ENCODE measurements at places on chromosomes 12 and 14. TPM values are rescaled to one million over a fixed set of nuclear protein-coding genes. Genes with fewer than 3 reads are reported as not detected.

- H3K27me3 ChIP-seq: no peaks in the 10 kb centered on the region
- no peak for DNase-seq
- no peak overlapping the region for H3K4me3 ChIP-seq
- no peaks in the 10 kb centered on the region for H3K36me3 ChIP-seq
- no peak overlapping the region for H3K27ac ChIP-seq
Observed at GRCh38 chr12:60832290-60832689, 1236.5 kb downstream of the SLC16A7 start.

DNA sequence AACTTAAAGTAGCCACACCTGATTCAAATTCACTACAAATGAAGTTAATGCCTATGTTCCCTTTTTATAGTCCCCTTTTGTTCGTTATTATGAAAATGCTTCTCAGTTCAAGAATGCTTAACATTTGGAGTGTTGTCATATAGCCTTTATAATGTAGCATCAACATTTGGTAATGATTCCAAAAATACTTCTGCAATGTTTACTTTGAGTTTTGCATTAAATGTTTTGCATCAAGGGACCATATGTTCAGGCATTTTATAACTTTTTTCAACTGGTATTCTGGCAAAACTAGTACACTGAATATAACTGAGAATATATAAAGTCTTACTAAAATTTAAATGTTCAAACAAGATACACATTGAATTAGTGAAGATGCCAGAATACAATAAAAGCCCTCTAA, 209.6 kb upstream of the SLC16A7 start:
- H3K36me3 ChIP-seq: no peaks in the 10 kb centered on the region
- no peak for DNase-seq
- no peak overlapping the region for H3K4me3 ChIP-seq
- no peak overlapping the region for H3K27ac ChIP-seq
- no peaks in the 10 kb centered on the region for H3K4me1 ChIP-seq
- no peaks in the 10 kb centered on the region for H3K27me3 ChIP-seq

- H3K27ac ChIP-seq: no peak overlapping the region
- DNase-seq: no peak
- H3K27me3 ChIP-seq: no peaks in the 10 kb centered on the region
- peaks cover 24% of the 10 kb centered on the region for H3K36me3 ChIP-seq
- no peaks in the 10 kb centered on the region for H3K4me1 ChIP-seq
Observed at GRCh38 chr14:44945264-44945663, 16.5 kb downstream of the KLHL28 start.

GRCh38 chr12:86712425-86712843, 456.2 kb upstream of the MGAT4C start:
- DNase-seq: no peak
- H3K36me3 ChIP-seq: no peaks in the 10 kb centered on the region
- no peaks in the 10 kb centered on the region for H3K4me1 ChIP-seq

DNA sequence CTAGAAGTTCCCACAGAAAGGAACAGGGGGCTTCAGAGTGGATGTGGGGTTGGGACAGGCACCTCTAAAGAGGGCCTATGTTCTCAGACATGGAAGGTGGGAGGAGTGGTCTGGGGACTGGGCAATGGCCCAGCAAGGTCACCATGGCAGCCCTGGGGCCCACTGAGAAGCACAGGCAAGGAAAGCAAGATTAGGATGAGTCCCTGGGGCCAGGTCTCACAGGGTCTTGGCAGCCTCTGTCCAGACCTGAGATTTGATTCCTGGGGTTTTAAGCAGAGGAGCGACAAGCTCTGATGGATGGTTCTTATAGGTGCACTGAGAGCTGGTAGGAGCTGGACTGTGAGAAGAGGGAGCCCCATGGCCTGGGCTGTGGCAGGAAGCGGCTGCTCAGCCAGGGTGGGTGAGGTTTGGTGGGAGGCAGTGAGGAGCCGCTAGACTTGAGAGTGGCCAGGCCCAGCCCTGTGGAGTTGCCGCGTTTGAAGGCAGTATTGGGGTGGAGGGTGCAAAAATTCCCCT, 44.0 kb downstream of the DLK1 start:
- no peaks in the 10 kb centered on the region for H3K4me1 ChIP-seq
- H3K36me3 ChIP-seq: no peaks in the 10 kb centered on the region
- H3K27me3 ChIP-seq: no peaks in the 10 kb centered on the region

- H3K27ac ChIP-seq: no peak overlapping the region
- no peak overlapping the region for H3K4me3 ChIP-seq
- H3K27me3 ChIP-seq: no peaks in the 10 kb centered on the region
- DNase-seq: no peak
- no peaks in the 10 kb centered on the region for H3K36me3 ChIP-seq
- peaks cover 7% of the 10 kb centered on the region for H3K4me1 ChIP-seq
Observed at GRCh38 chr12:99605-100004, 33.0 kb downstream of the IQSEC3 start.

DNA sequence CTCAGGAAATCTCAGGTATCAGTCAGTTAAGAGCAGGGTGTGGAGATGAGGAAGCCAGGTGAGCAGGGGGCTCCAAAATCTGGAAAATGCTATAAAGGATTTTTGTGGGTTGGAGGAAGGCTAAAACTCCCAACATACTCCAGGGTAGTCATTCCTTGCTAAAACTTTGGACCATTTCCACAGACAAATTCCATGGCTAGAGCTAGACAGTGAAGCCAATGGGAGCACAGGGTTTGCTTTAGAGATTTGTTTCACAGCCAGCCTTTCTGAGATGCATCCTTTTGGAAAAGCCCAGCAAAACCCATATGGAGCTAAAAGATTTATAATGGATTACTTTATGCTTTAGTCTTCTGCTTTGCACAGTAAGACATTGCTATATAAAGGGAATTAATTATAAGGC, 146.5 kb downstream of the SAMD4A start:
- H3K27ac ChIP-seq: no peak overlapping the region
- no peaks in the 10 kb centered on the region for H3K27me3 ChIP-seq
- no peaks in the 10 kb centered on the region for H3K36me3 ChIP-seq
- no peaks in the 10 kb centered on the region for H3K4me1 ChIP-seq
- no peak overlapping the region for H3K4me3 ChIP-seq

DNA sequence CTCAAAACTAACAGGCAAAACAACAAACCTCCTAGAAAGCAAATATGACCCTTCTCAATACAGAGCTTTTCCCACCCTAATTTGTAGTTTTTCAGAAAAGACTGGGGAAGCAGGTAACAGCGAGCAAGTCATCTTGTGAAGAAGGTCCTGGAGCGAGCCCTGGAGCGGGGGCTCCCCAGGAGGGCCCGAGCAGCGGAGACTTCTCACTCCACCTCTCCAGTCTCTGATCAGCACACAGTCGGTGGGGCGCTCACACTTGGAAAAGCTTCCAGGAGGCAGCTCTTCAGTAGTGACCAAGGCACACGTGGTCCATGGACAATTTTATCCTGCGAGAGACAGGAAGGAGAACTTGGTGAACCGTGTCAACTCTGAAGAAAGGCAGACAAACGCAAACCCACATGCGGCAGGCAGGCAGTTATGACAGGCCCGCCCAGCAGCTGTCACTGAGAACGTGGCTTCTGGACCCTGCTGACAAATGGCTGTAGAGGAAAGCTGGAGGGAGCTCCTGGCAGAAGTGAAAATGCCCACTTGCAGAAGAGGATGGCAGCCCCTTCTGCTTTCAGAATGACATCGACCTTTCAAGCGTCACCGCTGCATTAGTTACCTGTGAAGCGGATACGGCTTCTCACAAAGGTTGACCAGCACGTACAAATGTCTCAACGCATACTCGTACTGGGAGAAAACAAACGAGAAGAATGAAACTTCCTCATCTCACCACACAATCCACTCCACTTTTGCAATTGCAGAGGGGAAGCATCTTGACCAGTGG, 44.2 kb downstream of the LGMN start:
- no peak for DNase-seq
- H3K4me1 ChIP-seq: no peaks in the 10 kb centered on the region
- H3K27me3 ChIP-seq: no peaks in the 10 kb centered on the region

GRCh38 chr12:19925841-19926240, 442.5 kb upstream of the PDE3A start:
- no peak overlapping the region for H3K27ac ChIP-seq
- H3K4me3 ChIP-seq: no peak overlapping the region
- H3K36me3 ChIP-seq: no peaks in the 10 kb centered on the region

- no peaks in the 10 kb centered on the region for H3K27me3 ChIP-seq
- no peak overlapping the region for H3K27ac ChIP-seq
- H3K4me1 ChIP-seq: peaks cover 6% of the 10 kb centered on the region
- no peak for DNase-seq
- H3K4me3 ChIP-seq: no peak overlapping the region
Observed at GRCh38 chr14:93039649-93040315, 75.9 kb downstream of the ITPK1 start.

DNA sequence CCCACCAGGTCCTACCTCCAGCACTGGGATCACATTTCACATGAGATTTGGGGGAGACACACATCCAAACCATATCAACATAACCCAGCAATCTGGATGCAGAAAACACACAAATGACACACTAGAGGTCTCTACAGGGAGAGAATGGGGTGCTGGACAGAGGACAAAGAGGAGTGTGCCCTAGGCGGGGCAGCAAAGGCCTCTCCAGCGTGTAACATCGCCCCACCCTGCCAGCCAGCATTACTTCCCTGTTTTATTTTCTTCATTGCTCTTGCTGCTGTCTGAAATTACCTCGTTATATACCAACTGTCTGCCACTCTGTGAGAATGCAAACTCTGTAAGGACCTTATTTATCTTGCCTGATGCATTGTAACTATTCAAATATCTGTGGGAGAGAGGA, 61.1 kb downstream of the RIMBP2 start:
- H3K36me3 ChIP-seq: no peaks in the 10 kb centered on the region
- no peaks in the 10 kb centered on the region for H3K27me3 ChIP-seq
- no peaks in the 10 kb centered on the region for H3K4me1 ChIP-seq
- H3K4me3 ChIP-seq: no peak overlapping the region

DNA sequence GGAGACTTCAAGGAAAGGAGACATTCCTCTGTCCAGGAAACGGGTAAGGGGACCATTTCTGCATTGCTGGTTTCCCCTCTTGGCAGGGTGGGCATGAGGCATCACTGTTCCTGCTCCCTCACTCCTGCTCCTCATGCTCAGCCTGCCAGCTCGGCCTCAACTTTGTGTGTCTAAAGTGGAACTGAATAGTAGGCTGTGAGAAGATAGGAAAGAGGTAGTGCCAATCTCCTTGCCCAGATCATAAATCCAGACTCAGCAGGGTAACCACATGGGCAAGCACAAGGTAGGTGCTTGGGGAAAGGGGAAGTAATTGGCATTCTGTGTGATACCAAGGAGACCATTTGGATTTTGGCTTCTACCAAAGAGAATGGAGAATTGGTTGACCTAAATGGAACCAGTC, 2.6 kb downstream of the LTB4R start:
- peaks cover 57% of the 10 kb centered on the region for H3K4me1 ChIP-seq
- no peaks in the 10 kb centered on the region for H3K36me3 ChIP-seq
- no peak overlapping the region for H3K27ac ChIP-seq
- no peaks in the 10 kb centered on the region for H3K27me3 ChIP-seq

DNA sequence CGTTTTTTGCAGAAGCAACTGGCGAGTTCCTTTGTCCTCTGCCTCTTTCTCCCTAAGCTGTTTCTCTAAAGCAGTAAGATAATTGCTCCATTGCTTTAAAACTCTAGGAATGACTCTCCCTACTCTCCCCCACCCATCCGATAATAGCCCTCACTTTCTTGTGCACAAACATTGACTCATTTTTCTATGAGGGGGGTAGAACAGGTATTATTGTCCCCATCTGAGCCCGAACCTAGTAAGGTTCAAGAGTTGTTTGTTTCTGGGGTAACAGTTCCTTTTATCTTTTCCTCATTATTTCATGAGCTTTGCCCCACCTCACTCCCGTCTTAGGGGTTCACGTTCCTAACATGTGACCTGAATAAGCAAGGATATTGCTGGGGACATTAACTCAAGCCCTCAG, 190.6 kb downstream of the EMP1 start:
- H3K4me3 ChIP-seq: no peak overlapping the region
- H3K36me3 ChIP-seq: no peaks in the 10 kb centered on the region
- H3K27ac ChIP-seq: no peak overlapping the region
- H3K4me1 ChIP-seq: no peaks in the 10 kb centered on the region
- H3K27me3 ChIP-seq: no peaks in the 10 kb centered on the region

DNA sequence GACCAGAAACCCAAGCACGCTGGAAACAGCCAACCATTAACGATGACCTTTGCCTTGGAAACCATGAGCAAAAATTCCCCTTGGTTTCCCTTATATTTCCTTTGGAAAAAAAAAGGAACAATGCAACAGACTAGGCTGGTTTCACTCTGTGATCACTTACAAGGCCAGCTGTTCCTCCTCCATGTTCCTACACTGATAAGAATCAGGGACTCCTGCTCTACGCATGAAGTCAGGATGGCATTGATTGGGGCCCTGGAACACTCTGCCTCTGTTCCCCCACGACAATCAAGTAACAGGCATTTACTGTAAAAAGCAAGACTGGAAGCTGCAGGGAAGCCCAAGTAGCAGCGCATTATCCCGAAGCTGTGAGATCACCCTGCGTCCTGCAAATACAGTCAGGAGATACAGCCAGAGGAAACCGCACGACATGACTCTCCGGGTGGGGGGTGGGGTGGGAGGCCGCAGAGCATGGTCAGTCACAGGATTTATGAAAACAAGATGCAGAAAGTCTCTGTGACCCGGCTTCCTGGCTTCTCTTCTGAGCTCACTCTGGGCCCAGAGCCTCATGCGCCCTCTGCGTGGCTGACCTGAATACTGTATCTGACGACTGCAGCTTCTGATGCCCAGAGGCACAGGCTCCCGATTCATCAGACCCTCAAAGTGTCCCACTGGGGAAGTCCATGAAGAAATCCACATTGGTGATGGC, 31.1 kb downstream of the SSH1 start:
- H3K4me1 ChIP-seq: peaks cover 5% of the 10 kb centered on the region
- no peaks in the 10 kb centered on the region for H3K36me3 ChIP-seq
- no peak for DNase-seq
- no peaks in the 10 kb centered on the region for H3K27me3 ChIP-seq
- H3K4me3 ChIP-seq: no peak overlapping the region
- no peak overlapping the region for H3K27ac ChIP-seq

GRCh38 chr12:97513950-97514349, 51.3 kb downstream of the RMST start:
- H3K27me3 ChIP-seq: no peaks in the 10 kb centered on the region
- H3K4me3 ChIP-seq: no peak overlapping the region
- H3K36me3 ChIP-seq: no peaks in the 10 kb centered on the region
- no peaks in the 10 kb centered on the region for H3K4me1 ChIP-seq
- no peak for DNase-seq
- no peak overlapping the region for H3K27ac ChIP-seq

DNA sequence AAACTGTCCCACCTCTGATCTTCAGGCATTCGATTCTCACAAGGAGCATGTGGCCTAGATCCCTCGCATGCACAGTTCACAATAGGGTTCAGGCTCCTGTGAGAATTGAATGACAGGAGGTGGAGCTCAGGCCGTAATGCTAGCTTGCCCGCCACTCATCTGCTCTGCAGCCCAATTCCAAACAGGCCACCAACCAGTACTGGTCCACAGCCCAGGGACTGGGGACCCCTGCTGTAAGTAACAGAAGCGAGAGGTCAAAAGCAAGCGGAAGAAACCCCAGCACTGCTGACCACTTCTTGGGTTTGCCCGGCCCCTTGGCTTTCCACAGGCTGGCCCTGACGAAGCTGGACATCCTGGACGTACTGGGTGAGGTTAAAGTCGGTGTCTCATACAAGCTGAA, 8.5 kb upstream of the SIVA1 start:
- H3K36me3 ChIP-seq: no peaks in the 10 kb centered on the region
- no peak overlapping the region for H3K4me3 ChIP-seq
- H3K27me3 ChIP-seq: no peaks in the 10 kb centered on the region
- H3K4me1 ChIP-seq: no peaks in the 10 kb centered on the region
- no peak for DNase-seq

The LGR5 gene
- total RNA-seq: not detected

The ADAMTS20 gene
- not detected for total RNA-seq

The LRP1-AS gene
- not detected for total RNA-seq

The LRRC10 gene
- total RNA-seq: not detected

The ANKRD33 gene
- total RNA-seq: not detected

The KRT3 gene
- total RNA-seq: not detected

The EML5 gene
- total RNA-seq: 3.6 TPM
